GOT3 (cell line): ENCODE measurements at places on chromosomes 5 and 9.

GRCh38 chr5:137666461-137666850 is 69.4 kb downstream of the KLHL3 start:
- DNase-seq, result no peak

DNA sequence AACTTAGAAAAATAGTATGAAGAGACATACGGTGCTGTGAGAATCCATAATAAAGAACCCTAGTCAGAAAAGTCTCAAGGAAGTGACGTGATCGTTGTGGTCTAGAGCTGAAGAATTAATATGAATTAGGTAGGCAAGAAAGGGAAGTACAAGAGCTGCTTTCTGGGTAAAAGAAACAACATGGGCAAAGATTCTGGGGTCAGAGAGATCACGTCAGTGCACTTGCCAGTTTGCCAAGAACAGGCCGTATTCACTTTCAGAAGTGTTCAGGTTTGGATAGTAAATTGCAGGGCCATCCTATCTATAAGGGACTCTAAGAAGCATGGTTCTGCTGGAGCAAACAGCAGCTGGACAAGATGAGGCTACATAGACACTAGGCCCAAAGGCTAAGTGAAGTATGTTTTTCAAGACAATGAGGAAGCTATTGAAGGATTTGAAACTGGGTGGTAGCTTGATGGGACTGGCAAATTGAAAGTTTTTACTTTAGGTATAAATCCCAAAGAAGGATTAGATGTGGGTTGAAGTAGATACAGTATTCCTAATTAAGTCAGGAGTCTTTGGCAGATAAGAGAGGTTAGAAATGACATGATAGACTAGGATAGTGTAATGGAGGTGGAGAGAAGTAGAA is 4.8 kb upstream of the CHD1 start:
- DNase-seq, result no peak

GRCh38 chr9:97808972-97809371 is 44.1 kb upstream of the FOXE1 start:
- no peak for DNase-seq

- DNase-seq, result no peak
These were observed 36.4 kb upstream of the ADAMTS2 start for GRCh38 chr5:179381691-179382090.

GRCh38 chr9:35501946-35502345 is 12.0 kb downstream of the RUSC2 start:
- no peak for DNase-seq

DNA sequence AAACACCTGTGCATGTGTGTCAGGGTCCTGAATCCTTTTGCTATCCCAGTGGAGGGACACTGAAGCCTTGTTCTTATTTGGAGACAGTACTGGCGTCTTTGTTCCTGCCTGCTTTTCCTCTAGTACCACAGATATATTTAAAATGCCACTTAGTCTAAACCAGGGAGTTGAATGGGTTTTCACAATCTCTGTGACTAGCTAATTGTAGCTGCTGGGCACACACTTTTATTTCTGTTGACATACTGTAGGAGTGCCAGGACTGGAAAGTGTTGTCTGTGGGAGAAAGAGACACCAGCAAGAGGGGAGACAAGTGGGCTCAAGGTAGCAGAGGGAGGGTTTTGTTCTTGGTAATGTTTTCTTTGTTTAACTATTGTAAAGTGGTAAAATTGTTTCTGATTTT is 174.0 kb upstream of the SV2C start:
- no peak for DNase-seq

DNA sequence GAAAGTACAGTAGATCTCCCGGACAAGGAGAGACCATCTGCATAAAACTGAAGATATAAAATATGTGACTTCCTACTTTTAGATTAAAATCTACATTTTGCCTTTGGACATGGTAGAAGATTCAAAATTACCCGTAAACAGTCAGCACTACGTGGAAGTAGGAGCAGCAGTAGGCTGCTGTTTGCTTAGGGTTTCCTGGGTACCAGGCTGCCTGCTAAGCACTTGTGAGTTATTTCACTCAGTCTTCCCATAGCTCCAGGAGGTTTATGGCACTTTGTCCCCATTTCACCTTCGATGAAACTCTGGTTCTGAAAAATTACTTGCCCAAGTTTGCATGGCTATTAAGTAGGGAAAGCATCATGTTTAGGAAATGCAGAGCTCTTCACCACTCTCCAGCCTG is 92.6 kb downstream of the STK32A start:
- DNase-seq, result no peak
